ENCODE measurements at places on chromosomes 6 and 20. TPM values are rescaled to one million over a fixed set of nuclear protein-coding genes. Genes with fewer than 3 reads are reported as not detected.

GRCh38 chr6:89944826-89945407, 50.6 kb downstream of the GJA10 start:
- no peak for DNase-seq

DNA sequence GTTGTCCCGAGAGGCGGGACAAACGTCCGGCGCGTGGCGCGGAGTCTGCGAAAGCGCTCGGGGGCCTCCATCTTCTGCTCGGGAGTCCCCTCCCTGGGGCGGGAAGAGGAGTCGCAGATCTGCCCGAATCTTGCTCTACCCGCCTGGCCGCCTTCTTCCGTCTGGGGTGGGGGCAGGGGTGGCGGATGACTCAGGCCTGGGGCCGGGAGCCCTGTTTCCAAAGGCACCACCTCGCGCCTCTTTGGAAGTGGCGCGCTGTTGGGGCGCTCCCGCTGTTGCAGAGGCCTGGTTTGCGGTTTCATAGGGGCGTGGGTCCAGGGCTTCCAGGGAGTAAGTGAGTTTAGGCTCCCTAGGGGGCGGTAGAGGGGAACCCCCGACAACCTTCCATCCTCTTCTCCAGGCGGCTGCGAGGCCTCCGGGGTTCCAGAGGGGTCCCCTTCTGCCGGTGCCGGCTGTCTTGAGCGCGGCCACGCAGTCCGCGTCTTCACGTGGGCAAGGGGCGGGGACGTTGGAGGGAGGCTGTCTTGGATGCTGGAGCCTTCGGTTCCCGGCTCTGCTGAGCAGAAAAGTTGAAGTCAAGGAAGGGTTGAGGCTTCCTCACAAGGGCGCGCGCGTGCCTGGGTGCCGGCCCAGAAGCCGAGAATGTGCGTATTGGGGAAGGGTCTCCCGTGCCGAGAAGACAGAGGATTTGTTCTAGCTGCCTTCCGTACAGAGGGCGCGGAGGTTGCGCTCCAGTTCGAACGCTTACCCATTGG, 2.6 kb upstream of the TFAP2C start:
- DNase-seq, result no peak

GRCh38 chr20:34420146-34420545, 57.1 kb downstream of the ITCH start:
- DNase-seq, result no peak

DNA sequence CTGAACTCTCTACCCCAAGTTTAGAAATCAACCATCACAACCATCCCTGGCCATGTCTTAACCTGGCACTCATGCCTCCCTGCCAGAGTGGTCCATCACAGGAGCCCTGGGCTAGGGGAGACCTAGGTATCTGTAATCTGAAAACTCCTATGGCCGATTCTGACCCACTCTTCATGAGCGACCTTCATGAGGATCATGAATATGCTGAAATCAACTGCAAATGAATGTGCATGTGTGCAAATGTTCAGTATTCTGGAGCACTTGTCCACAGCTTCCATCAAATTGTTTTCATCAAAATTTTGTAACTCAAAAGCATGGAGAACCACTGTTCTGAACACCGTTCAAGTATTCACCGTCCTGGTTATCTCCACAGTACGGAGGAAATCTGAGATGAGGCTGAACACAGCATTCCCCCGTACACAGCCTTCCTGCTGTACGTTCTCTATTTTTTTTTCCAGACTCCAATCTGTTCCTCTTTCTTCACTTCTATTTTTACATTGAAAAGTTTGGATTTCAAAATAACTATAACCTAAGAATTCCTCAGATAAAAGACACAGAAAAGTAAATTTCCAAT, 17.7 kb downstream of the METTL24 start:
- DNase-seq, result no peak

- DNase-seq, result peak; percentile 91
Observed at GRCh38 chr6:32969685-32970412, 1.5 kb downstream of the BRD2 start.

DNA sequence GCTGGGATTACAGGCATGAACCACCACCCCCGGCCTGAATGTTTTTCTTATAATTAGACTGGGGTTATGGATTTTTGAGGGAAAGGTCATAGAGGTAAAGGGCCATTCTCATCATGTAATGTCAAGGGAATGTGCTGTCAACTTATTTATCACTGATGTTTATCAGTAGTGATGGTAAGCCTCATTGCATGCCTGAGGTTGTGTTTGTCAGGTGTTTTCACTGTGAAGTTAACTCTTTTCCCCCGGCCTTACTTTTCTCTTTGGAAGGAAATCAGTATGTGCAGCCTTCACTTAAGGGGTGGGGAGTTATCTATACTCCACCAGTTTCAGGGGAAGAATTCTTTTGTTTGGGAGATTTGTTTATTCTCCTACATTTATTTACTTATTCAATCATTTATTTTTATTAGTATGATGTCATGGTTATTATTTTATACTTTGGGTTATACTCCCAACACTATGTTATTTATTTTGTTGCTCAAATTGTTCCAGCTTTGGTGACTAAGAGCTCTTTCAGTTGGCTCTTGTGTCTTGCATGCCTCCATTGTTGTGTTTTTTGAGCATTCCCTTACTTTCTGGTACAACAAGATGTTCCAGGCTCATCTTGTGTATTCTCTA, 2.8 kb upstream of the SLC17A5 start:
- DNase-seq, result no peak

- no peak for DNase-seq
Observed at GRCh38 chr20:58855506-58856389, 3.2 kb downstream of the GNAS start.

GRCh38 chr20:2283706-2284423, 11.9 kb upstream of the TGM3 start:
- DNase-seq, result no peak

DNA sequence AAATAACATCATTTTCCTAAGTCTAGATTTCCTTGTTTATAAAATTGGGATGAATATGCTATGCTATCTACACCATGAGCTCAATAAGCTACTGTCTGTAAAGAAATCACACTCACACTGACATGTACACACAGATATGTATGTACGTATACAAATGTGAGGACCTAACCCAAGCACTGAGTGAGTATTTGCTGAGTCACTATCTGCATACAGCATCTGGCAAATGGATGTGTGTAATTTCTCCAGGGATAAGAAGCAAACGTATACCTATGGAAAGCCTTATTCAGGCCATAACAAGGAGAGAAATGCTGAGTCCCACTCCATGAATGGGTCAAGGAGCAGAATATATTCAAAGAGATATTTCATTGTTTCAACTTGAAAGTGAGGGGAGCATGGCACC, 153.9 kb downstream of the LPA start:
- DNase-seq, result no peak

DNA sequence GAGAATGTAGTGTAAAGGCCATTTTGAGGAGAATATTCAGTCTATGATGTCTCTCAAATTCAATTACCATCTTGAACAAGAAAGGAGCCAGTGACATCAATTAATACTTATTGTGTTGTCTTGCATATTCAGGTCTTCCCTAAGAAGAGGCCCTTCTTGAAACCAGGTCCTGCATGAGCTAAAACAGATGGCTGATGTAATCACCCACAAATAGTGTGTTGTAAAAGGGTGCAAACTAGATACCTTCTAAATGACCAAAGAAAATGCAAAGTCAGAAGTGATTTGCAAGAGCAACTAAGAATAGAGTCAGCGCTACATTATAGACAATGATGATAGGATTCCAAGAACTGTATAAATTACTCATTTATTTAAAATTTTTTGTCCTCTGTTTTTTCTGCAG, 97.0 kb downstream of the BTBD3 start:
- DNase-seq, result no peak

DNA sequence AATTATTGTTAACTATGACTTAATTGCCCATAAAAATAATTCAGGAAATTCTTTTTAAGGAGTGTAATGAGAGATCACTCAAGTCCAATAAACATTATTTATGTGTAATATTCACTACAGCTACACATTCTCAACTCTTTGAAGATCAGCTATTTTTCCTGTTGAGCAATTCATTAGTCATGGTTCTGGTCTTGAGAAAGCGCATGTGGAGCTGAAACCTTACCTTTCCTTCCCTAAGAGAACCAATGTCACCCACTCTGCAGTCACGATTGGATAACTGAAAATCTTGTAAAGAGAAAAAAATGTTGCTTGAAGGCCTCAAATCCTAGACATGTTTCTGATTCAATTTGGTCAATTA, 736.9 kb upstream of the MARCKS start:
- no peak for DNase-seq

GRCh38 chr6:18893540-18894269, 506.6 kb downstream of the RNF144B start:
- no peak for DNase-seq

DNA sequence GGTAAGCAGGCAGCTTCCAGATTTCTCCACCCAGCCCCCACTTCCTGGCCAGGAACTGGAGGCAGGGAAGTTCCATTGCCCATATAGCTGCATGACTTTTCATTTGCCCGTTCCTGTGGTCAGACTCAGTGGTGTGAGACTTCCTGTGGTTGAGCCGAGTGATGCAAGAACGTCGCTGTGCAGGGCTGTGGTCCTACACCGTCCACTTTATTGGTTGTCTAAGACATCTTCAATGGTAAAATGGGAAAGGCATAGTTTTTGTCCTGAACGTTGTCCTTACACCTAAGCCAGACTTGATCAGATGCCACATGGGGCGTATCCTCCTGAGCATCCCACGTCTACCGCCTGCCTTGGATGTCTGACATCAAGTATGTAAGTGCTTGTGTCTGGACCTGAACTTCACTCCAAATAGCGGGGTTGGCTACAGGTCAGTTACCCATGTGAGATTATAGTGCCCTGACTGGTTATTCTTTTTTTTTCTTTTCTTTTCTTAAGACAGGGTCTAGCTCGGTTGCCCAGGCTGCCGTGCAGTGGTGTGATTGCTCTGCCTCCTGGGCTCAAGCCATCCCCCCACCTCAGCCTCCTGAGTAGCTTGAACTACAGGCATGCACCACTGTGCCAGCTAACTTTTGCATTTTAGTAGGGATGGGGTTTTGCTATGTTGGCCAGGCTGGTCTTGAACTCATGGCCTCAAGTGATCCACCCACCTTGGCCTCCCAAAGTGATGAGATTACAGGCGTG, 25.9 kb upstream of the GTSF1L start:
- DNase-seq, result peak; percentile 92

GRCh38 chr6:31528821-31529328, at the start of gene MCCD1:
MCCD1 (plus strand) TSS chr6:31528962; CDS start chr6:31529015, 53 bp downstream.
- DNase-seq, result no peak

GRCh38 chr20:60729135-60729900, 522.7 kb upstream of the CDH4 start:
- DNase-seq, result no peak

DNA sequence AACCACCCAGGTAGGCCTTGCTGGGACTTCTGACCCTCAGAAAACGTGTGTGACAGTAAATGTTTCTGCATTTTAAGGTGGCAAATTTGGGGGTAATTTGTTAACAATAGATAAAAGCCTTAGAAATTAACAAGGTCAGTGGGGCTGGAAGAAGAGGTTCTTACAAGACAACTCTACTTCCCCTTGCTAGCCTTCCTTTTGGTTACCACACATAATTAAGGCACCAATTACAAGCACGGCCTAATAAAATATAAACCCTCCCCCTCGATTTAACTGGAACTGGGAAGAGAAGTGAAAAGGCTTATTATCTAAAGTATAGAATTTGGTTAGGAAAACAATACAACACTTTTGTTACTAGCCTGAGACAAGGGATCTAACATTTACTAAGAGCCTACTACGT, 38.8 kb downstream of the ELOVL5 start:
- DNase-seq, result no peak

DNA sequence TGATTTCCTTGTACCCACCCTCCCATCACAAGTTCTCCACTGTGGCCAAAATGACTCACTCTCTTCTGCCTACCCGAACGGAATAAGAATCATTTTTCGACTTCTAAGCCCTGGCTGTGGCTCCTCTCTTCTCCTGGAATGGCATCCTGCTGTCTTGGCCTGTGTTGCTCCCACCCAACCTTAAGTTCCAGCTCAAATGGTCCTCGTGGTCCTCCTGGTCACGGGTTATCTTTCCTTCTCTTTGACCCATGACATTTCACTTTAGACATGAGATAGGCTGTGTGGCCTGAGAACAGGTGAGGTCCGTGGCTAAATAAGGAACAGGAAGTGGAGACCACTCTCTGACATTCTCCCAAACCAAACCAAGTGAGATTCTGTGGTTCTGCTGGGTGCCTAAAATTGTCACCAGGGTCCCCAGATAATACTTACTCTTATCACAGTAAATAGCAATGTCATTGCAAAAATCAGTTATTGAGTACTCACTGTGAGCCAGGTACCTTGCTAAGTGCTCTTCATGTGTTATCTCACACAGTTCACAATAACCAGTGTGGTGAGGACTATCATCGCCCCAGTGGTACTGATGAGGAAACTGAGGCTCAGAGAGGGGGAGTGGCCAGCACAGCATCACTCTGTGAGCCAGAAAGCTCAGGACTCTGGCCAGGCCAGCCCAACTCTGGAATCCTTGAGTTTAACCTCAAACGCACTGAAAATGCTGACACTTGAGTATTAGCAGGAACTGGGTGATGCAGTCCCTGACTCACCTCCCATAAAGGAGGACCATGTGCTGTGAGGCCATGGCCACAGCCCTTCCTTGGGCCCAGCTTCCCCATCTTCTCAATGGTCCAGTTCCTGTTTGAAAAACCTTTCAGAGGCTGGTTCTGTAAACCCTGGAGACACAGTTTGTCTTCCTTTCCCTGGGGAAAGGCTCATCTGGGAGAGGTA, 74.8 kb upstream of the SIRPA start:
- DNase-seq, result peak; percentile 89

DNA sequence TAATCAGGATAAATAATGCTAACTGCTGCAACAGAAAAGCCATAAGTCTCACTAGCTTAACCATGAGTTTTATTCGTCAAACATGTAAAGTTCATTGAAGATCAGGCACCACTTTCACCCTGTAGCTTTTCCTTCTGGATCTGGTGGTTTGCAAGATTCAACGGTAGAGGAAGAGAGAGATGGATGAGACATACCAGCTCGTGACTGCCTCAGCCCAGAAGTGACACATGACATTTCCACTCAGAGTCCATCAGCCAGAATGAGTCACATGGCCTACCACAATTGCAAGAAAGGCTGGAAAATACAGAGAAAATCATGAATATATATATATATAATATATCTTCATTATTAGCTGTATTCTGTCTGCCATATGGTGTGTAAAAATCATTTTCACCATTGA, 29.0 kb downstream of the SPTLC3 start:
- no peak for DNase-seq

- no peak for DNase-seq
Observed at GRCh38 chr6:136803608-136804007, 11.3 kb upstream of the MAP3K5 start.

PTK6 gene
- not detected for total RNA-seq

SYCP2 gene
- total RNA-seq, result 0.94 TPM

ZNF311 gene
- total RNA-seq, result 0.22 TPM

SLC35D3 gene
- total RNA-seq, result not detected

FAM209B gene
- not detected for total RNA-seq

IPCEF1 gene
- total RNA-seq, result 5.0 TPM

BMP7 gene
- 2.7 TPM for total RNA-seq

CLIC1 gene
- 131 TPM for total RNA-seq

EBF4 gene
- 4.8 TPM for total RNA-seq

HUS1B gene
- total RNA-seq, result 0.86 TPM

ADGRF1 gene
- total RNA-seq, result not detected

PTCRA gene
- not detected for total RNA-seq

ADGB gene
- not detected for total RNA-seq

LAMP5 gene
- total RNA-seq, result 0.22 TPM

PARD6B gene
- total RNA-seq, result 3.7 TPM

LTB gene
- 0.86 TPM for total RNA-seq

SLA2 gene
- 0.27 TPM for total RNA-seq

CCM2L gene
- total RNA-seq, result 7.0 TPM
